ENCODE measurements at places on chromosomes 2 and 18.

DNA sequence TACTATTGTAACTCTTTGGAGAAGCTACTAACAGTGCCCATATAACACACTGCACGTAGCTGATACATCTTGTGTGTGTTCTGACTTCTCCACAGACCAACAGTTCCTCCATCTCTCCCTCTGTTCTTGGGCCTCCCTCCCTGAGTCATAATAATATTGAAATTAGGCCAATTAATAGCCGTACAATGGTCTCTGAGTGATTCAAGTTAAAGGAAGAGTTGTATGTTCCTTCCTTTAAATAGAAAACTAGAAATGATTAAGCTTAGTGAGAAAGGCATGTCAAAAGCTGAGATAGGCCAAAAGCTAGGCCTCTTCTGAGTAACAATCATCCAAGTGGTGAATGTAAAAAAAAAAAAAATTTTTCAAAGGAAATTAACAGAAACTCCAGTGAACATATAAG, 828.4 kb upstream of the CHAC2 start:
- DNase-seq: no peak

DNA sequence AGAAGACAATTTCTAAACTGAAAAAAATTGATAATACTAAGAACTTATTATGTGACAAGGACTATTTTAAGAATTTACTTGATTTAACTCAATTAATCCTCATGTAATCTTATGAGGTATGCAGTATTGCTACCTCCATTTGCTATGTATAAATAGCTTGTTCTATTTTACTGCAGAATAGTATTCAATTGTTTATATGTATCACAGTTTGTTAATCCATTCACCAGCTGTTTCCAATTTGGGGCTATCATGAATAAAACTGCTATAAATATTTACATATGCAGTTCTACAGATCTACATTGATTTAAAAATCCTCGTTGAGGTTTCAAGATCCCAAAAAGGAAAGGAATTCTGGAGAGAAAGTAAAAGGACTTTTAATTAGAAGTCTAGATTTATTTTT, 54.8 kb upstream of the DOCK10 start:
- no peak for DNase-seq

- no peak for DNase-seq
Observed at GRCh38 chr2:2823061-2823753, 492.1 kb upstream of the MYT1L start.

GRCh38 chr2:196601430-196602306, 37.8 kb upstream of the CCDC150 start:
- no peak for DNase-seq

GRCh38 chr2:143083636-143084035, 45.6 kb upstream of the ARHGAP15 start:
- DNase-seq: no peak

- no peak for DNase-seq
Observed at GRCh38 chr2:151789055-151789834, 39.0 kb downstream of the ARL5A start.

- peak; percentile 27 for DNase-seq
Observed at GRCh38 chr2:218465987-218466633, 47.2 kb downstream of the VIL1 start.

DNA sequence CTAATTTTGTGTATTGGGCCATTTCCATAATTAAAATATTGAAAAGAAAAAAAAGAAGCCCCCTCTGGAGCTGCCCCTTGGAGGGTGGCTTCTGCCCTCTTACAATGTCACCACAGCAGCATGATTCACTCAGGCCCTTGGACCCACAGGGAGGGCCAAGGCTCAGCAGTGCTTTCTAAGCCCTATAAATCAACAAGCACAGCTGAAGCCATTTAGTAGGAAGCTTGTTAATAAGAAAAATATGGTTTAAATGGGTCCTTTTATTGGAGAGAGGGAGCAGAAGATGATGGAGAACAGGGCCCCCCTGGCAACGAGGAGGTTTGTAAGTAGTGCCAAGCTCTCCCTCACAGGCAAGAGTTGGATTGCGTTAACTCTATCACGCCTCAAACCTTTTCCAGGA, 107.6 kb upstream of the FZD7 start:
- no peak for DNase-seq

GRCh38 chr2:99555404-99555803, 65.6 kb upstream of the REV1 start:
- DNase-seq: no peak

- no peak for DNase-seq
Observed at GRCh38 chr2:218849721-218850120, 9.9 kb upstream of the WNT6 start.

- DNase-seq: no peak
Observed at GRCh38 chr2:210528716-210529115, 27.7 kb upstream of the CPS1 start.

DNA sequence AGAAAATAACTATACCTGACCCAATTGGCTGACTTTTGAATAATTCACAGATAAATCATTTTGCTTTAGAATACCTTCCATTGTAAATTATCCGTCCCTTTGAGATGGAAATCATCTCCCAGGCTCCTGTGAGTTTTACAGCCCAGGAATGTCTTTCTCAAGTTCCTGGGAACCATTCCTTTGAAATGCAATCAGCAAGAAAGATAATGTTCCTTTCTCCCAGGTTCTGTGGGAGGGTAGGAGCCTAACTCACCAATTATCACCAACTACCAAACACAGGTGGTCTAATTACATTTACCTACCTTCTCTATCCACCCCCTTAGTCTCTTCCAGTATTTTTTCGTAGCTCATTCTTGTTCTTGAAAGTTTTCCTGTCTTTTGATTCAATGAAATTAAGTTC, 1016.0 kb downstream of the SOCS6 start:
- no peak for DNase-seq

DNA sequence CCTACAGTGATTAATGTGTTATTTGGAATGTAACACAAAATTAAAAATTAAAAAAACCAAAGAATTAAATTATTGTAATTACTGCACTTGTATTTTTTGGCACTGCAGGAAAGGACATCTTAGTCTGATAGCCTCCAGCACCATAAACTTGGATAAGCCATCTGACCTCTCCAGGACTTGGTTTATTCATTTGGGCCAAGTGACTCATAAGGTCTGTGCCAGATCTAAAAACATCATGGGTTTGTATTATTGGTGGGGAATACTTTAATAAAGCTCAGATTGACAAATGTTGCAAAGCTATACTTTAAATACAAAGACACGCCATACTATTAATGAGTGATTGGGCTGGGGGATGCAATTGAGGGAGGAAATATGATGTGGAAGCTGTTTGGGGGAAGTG, 225.2 kb downstream of the ZNF521 start:
- no peak for DNase-seq

DNA sequence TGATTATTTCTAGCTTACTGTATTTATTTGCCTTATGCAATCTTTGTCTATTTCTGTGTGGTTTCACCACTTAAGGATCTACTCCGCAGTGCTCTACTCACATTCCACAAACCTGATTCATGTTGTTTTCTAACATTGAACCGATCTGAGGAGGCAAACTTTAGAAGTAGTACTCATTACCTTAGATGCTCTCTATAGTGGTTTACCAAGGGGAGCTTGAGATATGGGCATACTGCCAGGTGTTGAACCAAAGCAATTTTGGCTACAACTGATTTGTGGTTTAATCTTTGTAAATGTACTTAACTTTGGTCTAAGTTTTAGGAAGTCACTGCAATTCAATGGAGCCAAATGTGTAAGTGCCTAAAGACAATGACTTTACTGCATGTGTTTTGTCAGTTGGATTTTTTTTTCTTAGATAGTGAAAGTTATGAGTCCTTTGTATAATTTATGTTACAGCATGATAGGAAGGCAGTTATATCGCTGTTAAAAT, 50.1 kb downstream of the MAP2 start:
- no peak for DNase-seq

GRCh38 chr2:8642366-8643068, 39.3 kb upstream of the ID2 start:
- DNase-seq: no peak

GRCh38 chr2:221562226-221562625, 9.9 kb downstream of the EPHA4 start:
- no peak for DNase-seq

- no peak for DNase-seq
Observed at GRCh38 chr2:120472031-120472430, 126.1 kb downstream of the INHBB start.

GRCh38 chr18:21298351-21298750, 56.3 kb downstream of the GREB1L start:
- no peak for DNase-seq

- no peak for DNase-seq
Observed at GRCh38 chr2:173553593-173553992, 198.9 kb downstream of the CDCA7 start.

- no peak for DNase-seq
Observed at GRCh38 chr2:77488141-77488540, 34.0 kb downstream of the LRRTM4 start.

GRCh38 chr2:8693157-8693821, 11.4 kb downstream of the ID2 start:
- peak; percentile 24 for DNase-seq

- peak; percentile 71 for DNase-seq
Observed at GRCh38 chr2:182642328-182642727, 73.7 kb upstream of the DNAJC10 start.

- DNase-seq: no peak
Observed at GRCh38 chr2:7744827-7745226, 827.6 kb downstream of the RNF144A start.

GRCh38 chr18:33831424-33831823, 253.4 kb downstream of the ASXL3 start:
- no peak for DNase-seq

Measured in pons (tissue), 1 donor.